G401 (cell line): ENCODE measurements at places on chromosomes 16 and 17.

GRCh38 chr17:73223626-73224230, 30.9 kb downstream of the COG1 start:
- no peak for DNase-seq

DNA sequence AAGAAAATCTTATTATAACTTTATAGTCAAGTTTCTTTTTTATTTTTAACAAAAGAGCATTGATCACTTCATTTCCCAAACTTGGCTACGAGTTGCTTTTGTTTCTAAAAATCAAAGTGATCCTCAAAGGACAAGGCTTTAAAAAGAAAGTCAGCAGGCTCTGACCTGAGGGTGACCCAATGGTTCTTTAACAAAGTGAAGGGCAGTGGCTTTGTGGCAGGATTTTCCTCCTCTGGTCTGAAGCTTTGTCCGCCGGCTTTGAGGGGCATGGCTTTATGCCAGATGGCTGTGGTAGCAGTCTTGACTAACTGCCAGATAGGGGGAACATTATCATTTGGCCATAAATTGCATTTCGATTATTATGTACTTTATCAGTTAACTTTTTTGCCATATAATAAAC, 28.5 kb downstream of the IQCK start:
- no peak for DNase-seq

DNA sequence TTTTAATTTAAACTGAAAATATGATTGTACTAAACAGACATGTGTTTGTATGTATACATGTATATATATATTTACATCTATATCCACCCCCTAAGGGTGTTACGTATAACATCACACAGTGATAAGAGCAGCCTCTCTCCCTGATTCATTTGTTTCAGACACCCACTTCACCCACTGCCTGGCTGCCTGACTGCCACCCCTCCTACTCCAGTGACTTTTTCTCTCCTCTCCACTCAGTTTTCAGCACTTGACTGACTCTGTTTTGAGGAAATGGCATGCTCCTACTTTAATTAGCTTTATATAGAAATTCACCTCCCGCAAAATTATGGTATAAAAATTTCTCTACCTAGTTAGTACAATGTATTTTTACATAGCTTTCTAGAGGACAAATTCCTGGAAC, 20.0 kb downstream of the BFAR start:
- DNase-seq = no peak

DNA sequence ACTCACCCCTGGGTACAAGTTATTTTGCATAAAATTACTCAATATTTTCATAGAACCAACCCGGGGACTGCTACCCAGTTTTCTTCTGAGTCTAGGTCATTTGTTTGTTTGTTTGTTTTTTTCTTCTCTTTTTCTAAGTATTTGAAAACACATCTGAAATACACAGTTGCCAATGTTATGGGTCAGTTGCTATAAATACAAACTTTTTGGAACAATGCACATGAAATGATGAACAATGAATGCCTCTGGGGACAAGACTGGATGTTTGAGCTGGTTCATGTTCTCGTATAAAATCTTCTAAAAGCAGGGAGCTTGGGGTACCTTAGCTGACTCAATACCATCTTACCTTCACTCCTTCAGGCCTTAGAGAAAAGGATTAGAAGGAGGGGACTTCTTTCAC, 30.5 kb downstream of the TMEM238L start:
- DNase-seq = no peak

DNA sequence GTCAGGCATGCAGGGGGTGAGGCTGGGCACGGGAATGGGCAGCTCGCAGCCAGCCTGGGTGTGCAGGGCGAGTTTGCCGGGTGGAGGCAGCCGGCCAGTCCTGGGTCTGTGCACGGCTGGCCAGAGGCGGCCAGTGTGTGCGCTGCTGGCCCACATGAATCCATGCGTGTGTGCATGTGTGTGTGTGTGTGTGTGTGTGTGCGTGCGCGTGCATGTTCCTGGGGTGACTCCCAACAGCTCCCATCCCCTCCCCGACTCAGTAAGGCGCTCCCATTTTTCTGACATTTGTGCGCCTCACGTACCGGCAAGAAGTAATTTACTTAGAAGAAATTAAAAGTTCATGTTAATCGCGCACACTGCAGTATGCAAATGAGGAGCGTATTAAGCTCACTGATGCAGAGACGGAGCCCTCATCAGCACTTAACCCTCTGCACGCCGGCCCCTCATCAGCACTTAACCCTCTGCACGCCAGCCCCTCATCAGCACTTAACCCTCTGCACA, 55.4 kb upstream of the ACSF3 start:
- DNase-seq = no peak

- DNase-seq = peak; percentile 6
These were observed 10.4 kb upstream of the KDM6B start for GRCh38 chr17:7823581-7824001.

DNA sequence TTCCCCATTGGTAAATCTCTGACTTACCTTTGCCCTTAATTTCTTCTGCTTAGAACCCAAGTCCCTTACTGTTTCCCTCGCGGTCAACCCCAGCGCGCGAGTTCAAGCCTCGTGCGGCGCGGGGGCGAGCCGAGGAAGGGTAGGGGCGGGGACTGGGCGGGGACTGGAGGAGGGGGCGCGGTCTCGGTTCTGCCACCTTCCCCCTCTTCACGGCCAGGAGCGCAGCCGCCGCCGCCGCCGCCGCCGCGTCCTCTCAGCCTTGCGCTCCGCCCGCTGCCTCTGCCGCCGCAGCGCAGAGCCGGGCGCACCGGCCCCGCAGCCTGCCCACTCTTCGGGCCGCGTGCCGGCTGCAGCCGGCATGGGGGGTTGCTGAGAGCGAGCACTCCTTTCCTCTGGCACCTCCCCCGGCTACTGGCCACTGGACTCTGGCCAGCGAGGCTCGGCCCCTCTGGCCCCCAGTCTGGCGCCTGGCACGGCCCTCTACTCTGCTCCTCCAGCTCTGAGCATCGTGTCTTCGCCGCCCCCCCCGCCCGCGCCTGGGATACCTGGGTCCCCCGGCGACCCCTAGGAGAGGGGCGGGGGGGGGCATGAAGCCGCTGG, at the start of gene RAPGEFL1:
TSS of gene RAPGEFL1 (plus strand) at position 196 of the 600 bp plus-strand sequence. CDS start at position 588, 392 bp downstream.
- DNase-seq = peak; percentile 79

DNA sequence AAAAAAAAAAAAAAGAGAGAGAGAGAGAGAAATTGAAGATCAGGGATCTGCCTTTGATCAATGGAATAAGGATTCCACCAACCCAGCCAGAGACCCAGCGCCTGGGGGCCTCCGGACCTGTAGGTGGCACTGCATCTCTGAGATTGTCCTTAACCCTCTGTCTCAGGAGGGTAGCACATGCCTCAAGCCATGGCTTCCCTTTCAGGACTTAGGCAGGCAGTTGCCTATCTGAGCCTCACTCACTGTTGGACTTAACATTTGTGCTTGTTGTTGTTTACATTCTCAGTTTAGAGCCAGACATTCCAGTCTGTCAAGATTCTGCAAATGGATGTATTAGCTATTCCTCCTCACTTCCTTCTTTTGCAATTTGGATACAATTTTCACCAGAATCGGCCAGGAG, 5.1 kb upstream of the SCNN1B start:
- DNase-seq = no peak

- DNase-seq = no peak
These were observed 14.0 kb upstream of the MTMR4 start for GRCh38 chr17:58528443-58528842.

- DNase-seq = no peak
These were observed 98.9 kb downstream of the N4BP1 start for GRCh38 chr16:48511071-48511540.

DNA sequence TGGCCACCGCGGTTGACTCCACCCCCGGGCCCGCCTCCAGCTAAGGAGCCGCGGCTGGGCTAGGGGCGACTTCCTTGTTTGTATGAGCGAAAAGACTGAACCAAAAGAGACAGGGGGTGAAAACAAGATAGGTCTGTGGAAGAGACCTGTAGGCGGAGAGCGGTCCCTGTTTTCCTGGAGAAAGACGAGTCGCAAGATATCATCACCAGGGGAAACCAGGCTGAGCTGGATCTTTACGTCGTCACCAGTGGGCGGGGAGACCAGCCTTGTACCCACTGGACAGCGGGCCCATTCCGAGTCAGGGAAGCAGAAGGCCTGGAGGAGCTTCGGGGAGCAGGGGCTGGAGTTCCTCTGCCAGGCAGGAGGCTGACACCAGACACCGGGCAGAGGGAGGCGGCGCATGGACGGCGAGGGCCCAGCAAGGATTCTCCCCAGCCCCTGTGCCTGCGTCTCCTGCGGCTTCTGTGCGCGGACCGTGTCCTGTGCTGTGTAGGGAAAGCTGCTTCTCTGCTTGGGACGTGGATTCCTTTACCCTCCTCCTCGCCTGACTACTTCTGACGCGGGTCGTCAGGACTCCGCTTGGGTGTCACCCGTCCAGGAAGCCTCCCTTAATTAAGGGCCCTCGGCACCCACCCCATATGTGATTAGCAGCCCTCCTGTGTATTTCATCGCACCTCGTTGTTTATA, 10.3 kb upstream of the ARL4D start:
- peak; percentile 96 for DNase-seq

DNA sequence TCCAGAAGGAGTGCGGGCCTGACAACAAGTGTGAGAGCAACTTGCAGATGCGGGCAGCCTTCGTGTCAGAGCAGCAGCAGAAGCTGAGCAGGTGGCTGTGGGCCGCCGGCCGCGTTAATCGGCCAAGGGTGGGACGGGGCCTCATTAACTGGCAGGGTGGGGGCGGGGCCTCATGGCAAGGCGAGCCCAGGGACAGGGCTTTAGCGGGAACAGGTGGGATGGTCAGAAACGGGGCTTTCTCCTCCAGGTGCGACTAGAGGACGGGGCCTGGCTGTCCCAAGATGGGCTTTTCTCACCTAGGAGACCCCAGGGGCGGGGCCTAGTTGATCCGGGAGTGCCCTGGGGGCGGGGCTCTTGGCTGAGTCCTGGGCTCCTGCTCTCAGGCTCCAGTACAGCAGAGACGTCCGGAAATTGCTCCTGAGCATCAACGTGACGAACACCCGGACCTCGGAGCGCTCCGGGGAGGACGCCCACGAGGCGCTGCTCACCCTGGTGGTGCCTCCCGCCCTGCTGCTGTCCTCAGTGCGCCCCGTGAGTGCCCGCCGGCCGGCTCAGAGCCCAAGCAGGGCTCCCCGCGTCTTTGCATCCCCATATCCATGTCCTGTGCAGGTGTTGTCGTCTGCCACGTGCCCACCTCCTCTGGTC, 18.4 kb upstream of the PDK2 start:
- no peak for DNase-seq

GRCh38 chr17:71313866-71314265, 807.0 kb upstream of the SOX9 start:
- DNase-seq = no peak

DNA sequence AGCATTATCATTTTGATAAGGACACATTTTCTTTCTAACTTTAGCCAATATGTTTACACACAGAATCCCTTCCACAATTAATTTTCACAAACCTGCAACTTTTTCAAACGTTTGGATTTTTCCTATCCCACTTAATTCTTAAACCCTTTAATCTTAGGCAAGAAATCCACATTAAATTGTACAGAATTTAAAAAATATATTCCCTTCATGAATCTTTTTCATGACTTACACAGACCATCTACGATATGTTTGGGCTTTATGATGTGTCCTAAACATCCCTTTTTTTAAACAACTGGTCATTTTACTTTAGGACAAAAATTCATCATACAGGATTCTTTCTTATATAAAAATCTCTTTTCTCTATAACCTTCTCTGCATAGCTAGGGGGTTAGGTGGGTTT, 241.5 kb upstream of the CNTNAP4 start:
- DNase-seq = no peak

GRCh38 chr16:88063211-88063773, 112.1 kb downstream of the BANP start:
- DNase-seq = peak; percentile 37
